Mesendoderm (in vitro differentiated cells): ENCODE measurements at places on chromosomes 3 and 15.
A peak's percentile ranks its signal among the peaks of the same experiment; 100 is the strongest.

DNA sequence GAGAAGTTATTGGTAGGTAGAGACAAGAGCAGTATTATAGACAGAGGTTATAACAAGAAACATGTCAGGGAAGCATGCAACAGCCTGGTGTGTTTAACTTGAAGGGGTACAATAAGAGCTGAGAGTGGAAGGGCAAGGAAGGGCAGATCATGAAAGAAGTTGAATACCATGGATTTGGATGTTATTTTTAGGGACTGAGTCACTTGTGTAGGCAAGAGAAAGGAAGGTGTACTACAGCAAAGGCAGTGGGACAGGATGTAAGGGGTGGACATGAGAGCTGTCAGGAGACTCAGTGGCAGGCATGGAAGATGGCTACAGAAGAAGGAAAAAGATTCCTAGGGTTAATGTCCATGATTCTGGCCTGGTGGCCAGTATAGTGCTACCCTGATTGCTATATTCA, 66.4 kb downstream of the TFG start:
- DNase-seq, result no peak

GRCh38 chr15:101501703-101502373, 12.3 kb upstream of the PCSK6 start:
- peak; percentile 59 for DNase-seq

GRCh38 chr3:60308808-60309207, 942.4 kb downstream of the FHIT start:
- DNase-seq, result no peak

DNA sequence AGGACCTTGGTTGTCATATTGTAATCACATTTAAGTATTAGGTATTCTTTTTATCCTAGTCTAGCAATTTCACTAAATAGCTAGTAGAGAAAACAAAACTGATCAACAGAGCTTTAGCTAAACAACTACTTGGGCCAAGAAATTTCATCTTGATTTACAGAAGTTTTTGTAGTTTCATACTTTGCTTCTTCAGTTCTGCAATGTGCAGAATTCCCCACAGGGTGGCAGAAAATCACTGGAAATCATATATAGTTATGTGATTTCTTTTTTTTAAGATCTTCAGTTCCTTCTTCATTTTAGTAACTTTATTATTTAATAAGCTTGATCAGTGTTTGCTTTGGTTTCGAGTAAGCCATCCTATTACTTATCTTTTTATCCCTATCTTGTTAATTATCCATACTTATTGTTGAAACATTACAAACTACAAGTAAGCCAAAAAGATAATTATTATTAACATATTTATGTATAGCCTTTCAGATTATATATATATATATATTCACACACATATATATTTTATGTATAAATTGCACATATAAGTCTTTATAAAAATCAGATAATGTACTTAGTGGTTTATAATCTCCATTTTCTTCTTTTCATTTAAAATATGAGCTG, 2.2 kb upstream of the BNIP2 start:
- DNase-seq, result peak; percentile 23

- DNase-seq, result peak; percentile 97
Measured at GRCh38 chr3:141050576-141051442, at the start of gene SPSB4. Gene SPSB4, plus strand, starts transcription at chr3:141051347. Its CDS starts 14,758 bp downstream, at chr3:141066105.

- peak; percentile 68 for DNase-seq
Measured at GRCh38 chr3:152574461-152575079, 260.4 kb upstream of the P2RY1 start.

DNA sequence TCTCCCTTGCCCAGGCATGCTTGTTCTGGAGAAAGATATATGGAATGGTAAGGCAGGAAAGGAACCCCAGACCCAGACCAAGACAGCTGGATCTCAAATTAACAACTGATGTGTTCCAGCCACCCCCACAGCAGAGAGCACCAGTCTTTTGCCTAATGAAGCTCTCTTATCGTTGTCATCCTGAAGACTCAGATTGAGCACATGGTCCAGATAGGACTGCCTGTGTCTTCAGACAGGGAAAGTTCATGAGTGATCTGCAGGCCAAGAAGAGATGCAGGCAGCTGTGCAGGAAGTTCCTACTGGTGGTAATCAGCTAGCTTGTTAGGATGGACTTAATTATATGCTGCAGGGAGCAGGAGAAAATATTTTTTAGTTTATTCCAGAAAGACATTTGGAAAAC, 53.3 kb downstream of the PPP2R3A start:
- DNase-seq, result peak; percentile 16

DNA sequence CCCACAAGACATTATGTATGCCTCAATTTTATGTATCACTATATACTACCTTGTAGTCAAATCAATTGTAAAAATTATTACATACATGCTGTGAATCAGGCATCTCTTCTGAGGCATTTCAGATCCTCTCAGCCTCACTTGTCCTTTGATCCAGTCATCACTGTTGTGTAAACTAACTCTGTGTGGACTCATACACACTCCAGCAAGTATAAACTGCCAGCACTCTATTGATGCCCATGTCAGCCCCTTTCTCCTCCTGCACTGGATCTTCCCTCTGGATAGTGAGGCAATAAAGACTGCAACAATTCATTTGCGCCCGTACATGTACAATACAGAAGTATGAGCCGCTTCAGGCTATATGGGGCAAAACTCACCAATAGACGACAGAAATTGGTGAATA, 364.7 kb upstream of the TGFBR2 start:
- no peak for DNase-seq

DNA sequence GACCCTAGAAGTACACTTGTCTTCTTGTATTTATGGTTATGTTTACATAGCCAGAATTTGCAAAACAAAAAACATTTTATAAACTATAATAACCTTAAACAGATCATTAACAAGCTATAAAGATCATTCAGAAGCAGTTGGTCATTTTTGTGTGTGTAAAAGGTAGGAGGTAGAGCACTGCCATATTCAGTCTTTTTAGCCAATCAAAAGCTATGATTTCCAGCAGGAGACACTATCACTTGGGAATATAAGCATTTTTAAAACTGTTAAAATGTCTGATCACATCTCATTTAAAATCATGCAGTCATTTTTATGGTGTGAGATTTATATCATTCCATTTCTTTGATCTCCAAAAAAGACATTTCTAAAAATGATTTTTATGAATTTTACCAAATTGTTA, 42.6 kb upstream of the ATP2C1 start:
- no peak for DNase-seq

- peak; percentile 77 for DNase-seq
Measured at GRCh38 chr15:36039996-36040572, 494.1 kb upstream of the DPH6 start.

- DNase-seq, result peak; percentile 91
Measured at GRCh38 chr15:26771578-26772153, 1.2 kb downstream of the GABRB3 start.

- no peak for DNase-seq
Measured at GRCh38 chr3:177294221-177294620, 96.9 kb upstream of the TBL1XR1 start.

GRCh38 chr15:36931434-36931833, 168.9 kb downstream of the MEIS2 start:
- DNase-seq, result no peak

DNA sequence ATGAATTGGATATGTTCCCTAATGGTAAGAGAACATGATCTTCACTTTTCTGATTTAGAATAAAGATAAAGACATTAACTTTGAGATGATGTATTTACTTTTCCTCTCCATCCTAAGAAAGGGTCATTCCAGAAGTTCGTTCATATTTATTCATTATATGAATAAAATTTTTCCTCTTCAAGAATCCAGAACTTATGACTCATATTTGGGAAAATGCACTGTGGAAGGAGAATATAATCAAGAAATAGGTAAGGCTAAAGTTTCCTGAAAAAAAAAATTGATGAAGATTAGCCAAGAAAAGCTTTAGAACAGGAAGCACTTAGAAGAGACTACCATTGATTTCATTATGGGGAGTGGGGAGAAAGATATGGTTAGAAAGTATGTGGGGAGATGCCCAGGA, 36.5 kb upstream of the CBLB start:
- no peak for DNase-seq

DNA sequence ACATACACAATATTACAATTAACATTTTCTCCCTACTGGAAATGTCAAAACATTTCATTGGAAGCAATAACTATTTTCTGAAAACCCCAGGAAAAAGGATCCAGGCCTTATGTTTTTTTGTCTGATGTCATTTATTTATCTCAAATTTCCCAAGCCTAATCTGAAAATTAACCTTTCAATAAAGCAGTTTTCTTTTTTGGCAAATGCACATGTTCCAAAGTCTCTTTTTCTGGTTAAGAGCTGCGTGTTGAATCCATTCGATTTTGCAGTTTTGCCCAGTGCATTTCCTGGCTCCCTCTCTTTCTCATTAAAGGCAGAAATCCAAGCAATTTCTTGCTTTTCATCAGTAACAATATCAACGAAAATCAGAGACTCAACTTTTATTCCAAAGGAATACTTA, 222.3 kb downstream of the NR1D2 start:
- DNase-seq, result no peak

GRCh38 chr15:31228011-31228484, 98.6 kb upstream of the KLF13 start:
- DNase-seq, result no peak

- no peak for DNase-seq
Measured at GRCh38 chr3:5757213-5757804, 569.8 kb downstream of the EDEM1 start.

GRCh38 chr3:3666664-3667063, 132.6 kb upstream of the LRRN1 start:
- no peak for DNase-seq

GRCh38 chr3:58036293-58037032, 28.2 kb downstream of the FLNB start:
- no peak for DNase-seq

DNA sequence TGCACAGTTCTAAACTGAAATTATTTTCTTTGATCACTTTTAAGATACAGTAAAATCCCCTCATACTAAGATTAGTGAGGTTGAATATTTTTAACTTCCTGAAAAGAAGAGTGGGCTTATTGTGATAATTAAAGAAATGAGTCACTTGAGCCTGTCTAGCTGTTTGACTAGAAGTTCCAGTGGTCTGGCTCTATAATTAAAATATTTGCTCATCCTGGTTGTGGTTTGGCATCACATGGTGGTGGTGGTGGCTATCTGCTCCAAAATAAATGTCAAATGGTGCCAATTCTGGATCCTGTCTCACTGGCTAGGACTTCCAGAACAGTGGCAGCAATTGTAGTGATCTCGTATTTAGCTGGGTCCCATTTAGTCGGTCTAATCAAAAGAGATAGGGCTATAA, 8.6 kb upstream of the TEX9 start:
- DNase-seq, result no peak

DNA sequence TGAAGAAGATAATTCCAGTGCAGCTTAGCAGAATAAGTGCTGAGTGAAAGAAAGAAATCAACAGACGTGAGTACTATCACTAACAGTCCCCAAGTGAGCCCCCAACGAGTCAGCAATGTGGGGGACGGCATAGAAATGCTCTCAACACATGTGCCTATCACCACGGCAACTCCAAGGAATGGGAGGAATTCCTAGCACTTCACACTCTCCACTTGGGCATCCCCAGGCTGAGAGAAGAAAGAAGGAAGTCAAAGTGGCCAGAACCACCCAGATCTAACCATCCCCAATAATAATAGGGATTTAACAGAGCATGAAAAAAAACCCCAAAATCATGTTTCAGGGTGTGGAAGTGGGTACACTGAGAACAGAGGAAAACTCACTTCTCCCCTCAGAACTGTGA, 29.3 kb upstream of the CPNE4 start:
- peak; percentile 93 for DNase-seq

DNA sequence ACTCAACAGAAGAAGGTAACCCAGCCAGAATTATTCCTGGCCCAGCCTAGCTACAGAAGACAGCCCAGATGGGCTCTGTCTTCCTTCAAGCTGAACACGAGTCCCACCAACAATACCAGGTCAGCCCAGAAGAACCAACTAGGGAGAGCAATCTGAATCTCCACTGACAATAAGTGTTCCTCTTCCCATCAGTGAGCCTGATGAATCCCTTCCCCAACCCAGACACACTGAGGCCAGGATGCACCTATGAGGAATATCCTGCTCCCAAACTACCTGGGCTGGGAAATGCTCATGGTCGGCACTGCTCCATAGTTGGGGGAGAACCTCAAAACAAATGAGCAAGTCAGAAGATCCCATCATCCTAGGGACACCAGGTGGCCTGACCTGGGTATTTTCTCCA, 351.1 kb downstream of the OCA2 start:
- DNase-seq, result no peak

GRCh38 chr3:62818347-62818746, 56.9 kb downstream of the CADPS start:
- DNase-seq, result no peak

DNA sequence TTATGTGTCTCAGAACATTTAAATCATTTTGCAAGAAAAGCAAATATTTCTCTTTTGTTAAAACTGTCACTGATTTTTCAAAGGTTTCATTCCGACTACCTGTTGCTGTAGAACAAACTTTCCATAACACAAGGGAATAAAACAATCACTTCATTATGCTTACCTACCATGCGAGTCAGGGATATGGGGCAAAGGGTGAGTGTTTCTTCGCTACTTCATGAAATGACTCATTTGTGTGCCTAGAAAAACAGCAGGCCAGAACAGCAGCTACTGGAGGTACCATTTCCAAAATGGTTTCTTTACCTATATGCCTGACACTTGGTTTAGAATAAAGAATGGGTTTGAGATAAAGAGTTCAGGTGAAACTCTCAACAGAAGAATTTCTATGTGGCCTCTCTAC, 712.5 kb downstream of the PLOD2 start:
- no peak for DNase-seq

GRCh38 chr3:22951910-22952309, 251.2 kb upstream of the UBE2E2 start:
- DNase-seq, result peak; percentile 48

DNA sequence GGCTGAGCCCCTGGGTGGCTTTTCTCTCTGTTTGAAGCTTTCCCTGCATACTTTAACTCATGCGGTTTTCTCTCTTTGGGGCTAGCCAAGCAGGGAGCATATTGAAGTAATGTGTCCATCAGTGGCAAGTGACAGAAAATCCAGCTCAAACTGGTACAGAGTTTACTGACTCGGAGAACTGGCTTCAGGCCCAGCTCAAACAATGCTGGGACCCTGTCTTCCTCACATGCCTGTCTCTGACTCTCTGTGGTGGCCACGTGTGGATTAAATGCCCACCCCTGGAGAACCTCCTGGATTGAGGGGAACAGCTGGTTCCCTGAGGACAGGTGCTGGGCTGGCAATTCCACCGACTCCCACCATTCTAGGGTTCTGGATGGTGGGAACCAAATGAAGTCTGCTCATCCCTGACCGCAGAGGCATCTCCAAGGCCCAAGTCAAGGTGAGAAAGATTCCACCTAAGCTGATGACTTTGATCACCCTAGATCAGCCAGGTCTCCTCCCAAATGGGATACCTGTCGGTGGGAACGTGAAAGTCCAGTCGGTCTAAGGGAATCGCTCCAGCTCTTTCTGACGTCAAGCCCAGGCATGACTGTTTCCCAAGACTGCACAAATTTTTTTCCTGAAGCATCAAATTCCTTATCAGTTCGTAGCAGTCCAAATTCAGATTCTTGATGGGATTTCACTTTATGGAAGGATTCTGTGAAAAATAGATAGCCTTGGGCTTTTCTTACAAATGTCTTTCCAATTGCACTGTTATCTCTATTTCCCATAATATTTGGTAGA, 16.3 kb upstream of the HDAC11 start:
- no peak for DNase-seq

- peak; percentile 80 for DNase-seq
Measured at GRCh38 chr15:52021128-52021671, 2.2 kb downstream of the MAPK6 start.

- peak; percentile 55 for DNase-seq
Measured at GRCh38 chr15:74208496-74208895, 5.9 kb upstream of the STRA6 start.

- no peak for DNase-seq
Measured at GRCh38 chr15:63998489-63998888, 47.8 kb downstream of the DAPK2 start.

GRCh38 chr15:63678393-63678792, 81.2 kb downstream of the FBXL22 start:
- DNase-seq, result no peak

- peak; percentile 14 for DNase-seq
Measured at GRCh38 chr3:196055683-196056270, 26.1 kb downstream of the TFRC start.
